Suppressor macrophage treated with lipopolysaccharide for 1 hour (primary cell): ENCODE measurements at places on chromosomes 12 and 14.

DNA sequence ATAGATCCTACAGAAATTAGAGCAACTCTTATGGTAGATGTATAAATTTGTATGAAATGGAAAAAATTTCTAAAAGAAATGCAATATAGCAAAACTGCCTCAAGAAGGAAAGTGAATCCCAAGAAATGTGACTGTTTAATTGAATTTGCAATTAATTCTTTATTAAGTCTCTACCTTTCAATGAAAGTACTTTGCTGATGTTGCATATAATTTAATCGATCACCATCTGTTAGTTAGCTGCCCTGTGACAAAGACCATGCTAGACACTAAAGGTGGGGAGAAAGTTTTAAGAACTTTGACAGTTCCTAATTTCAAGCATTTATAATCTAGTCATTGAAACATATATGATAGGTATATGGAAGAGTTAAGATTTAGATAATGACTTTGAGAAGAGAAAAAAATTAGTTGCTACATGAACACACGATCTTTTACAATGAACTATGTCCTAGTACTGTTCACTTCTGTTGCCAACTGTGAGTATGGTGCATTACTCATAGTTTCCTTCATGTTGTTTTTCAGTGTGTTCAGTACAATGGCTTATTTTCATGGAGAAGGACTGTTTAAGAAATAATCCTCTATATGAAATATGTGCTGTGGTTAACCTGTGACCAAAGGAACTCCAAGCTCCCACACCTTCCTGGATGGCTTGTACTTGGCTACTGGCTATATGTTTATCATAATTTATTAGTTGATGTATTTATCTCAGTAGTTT is 128.4 kb downstream of the METTL25 start:
- no peak for DNase-seq

DNA sequence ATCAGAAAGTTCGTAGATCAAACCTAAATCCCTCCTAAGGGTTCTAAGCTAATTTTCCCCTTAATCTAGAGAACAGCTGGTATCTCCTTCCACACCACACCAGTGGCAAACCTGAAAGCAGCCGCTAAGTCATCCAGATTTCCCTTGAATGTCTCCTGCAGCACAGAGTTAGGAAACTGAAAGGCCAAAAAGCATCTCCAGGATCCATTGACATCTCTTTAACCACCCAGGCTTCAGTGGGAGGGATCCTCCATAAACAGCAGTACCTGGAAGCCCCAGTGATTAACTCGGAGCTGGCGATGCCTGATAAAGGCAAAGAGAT is 47.6 kb downstream of the CRACR2A start:
- DNase-seq = no peak

- peak; percentile 46 for DNase-seq
Observed at GRCh38 chr14:68864361-68864750, 71.5 kb upstream of the ZFP36L1 start.

DNA sequence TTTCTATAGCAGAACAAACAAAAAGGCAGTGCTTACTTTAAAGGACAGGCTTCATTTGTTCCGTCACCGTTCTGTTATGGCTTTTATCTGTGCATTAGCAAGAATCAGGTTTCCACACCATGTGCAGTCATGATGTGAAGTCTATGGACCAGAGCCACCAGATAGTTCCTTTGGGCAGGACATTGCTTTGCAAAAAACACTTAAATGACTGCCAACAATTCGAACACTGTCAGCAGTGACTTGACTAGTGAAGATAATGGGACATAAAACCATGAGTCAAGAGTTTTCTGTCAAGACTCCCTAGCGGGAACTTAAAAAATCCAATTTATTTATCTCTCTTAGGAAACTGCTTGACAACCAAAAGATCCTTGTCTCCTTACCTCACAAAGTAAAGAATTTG is 80.3 kb downstream of the NKX2-1 start:
- DNase-seq = no peak

GRCh38 chr12:96883571-96883970 is 23.5 kb upstream of the NEDD1 start:
- no peak for DNase-seq

DNA sequence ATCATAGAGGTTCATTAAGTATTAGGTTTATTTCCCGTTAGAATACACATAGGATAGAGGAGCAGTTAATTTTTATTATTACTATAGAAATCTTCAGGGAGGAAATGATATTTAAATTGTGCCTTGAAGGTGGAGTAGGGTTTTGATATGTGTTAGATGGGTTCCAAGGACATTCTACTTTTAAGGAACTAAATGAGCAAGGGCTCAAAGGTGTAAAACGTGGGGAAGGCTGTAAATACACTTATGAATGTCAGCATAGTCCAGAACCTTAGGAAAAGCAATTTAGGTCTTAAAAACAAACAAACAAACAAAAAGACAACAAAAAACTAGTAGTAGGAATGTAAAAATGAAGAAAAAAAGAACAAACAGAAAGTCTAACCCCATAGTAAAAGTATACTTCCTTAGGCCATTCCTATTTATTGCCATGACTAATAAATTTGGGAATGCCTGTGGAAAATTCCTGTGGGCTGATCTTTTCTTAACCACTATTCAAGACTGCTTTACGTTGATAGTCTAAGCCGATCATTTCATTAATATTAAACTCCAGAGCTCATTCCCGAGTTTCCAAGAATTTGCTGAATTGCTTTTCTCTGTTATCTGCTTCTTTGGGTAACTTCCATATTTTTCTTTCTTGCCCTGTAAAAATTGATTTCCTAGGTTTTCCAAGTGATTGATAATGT is 180.3 kb downstream of the RAD51B start:
- no peak for DNase-seq

DNA sequence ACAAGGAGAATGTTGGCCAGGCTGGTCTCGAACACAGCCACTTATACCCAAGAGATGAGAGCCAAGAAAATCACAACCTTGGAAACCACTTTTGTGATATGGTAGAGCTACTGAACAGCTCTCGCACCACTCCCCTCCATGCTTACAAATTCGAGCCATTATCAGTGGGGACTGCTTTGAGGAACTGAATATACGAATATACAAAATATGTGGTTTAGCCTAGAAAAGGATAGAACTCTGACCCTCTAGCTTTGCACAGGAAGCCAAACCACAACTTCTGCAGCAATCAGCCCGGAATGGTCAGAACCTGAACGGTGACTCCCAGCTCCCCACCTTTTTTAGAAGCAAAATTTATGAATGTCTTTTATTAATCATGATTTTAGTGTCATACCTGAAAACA is 129.8 kb upstream of the TMEM132C start:
- no peak for DNase-seq

- DNase-seq = no peak
Observed at GRCh38 chr12:116558280-116559161, 660 bp upstream of the MAP1LC3B2 start.

- DNase-seq = no peak
Observed at GRCh38 chr12:122054842-122055520, 23.6 kb upstream of the MLXIP start.

- no peak for DNase-seq
Observed at GRCh38 chr12:65836419-65837197, 12.3 kb downstream of the HMGA2 start.

DNA sequence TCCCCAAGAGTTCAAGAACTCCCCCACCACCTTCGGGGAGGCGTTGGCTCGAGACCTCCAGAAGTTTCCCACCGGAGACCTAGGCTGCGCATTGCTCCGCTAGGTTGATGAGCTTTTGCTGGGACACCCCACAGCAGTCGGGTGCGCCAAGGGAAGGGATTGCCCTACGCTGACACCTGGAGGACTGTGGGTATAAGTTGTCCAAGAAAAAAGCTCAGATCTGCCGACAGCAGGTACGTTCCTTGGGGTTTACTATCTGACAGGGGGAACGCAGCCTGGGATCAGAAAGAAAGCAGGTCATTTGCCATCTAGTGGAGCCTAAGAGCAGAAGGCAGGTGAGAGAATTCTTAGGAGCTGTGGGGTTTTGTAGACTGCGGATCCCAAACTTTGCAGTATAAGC is 98.8 kb downstream of the FRMD6 start:
- no peak for DNase-seq

DNA sequence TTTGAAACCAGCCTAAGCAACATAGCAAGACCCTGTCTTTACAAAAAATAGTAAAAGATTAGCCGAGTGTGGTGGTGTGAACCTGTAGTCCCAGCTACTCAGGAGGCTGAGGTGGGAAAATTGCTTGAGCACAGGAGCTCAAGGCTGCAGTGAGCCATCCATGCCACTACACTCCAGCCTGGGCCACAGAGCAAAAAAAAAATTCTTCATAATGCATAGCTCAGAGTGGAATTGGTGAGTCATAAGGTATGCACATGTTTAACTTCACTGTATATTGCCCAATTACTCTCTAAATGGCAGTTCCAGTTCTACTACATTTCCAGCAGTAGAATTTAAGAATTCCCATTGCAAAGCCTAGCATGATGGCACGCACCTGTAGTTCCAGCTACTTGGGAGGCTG is 26.8 kb upstream of the CLIP1 start:
- DNase-seq = peak; percentile 72

DNA sequence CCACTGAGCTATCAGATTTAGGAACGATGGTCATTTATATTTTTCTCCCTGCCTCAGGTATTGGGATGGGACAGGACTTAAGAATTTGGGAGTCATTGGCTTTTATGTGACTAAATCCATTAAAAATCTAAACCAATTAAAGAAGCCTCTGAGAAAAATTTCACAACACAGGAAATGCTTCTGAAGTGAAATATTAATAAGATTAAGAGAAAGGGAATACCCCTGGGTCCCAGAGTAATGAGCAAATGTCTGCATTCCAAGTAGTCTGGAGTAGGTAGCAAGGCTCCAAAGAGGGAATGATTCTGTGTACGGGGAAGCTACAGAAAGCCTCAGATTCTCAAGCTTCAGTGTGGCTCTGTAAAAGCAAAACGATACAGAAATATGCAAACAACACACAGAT is 707 bp upstream of the MED6 start:
- peak; percentile 4 for DNase-seq

DNA sequence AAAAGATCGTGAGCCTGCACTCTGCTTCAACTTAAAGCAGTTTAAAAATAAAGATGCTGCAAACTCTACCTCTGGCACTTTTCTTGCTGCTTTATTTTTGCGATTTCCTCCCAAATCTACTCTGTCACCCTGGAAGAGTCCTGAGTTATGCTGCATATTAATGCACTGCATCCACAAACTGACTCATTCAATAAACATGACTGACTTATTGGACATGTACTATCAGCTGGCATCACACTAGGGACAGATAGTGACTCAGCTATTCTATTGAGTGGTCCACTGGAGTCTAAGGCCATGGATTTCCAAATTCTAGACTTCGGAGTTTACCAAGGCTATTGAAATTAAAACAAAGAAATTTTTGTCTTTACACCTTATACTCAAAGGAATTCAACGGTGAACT is 90.7 kb upstream of the PTPRR start:
- no peak for DNase-seq

- DNase-seq = no peak
Observed at GRCh38 chr12:29655861-29656260, 127.9 kb downstream of the TMTC1 start.

DNA sequence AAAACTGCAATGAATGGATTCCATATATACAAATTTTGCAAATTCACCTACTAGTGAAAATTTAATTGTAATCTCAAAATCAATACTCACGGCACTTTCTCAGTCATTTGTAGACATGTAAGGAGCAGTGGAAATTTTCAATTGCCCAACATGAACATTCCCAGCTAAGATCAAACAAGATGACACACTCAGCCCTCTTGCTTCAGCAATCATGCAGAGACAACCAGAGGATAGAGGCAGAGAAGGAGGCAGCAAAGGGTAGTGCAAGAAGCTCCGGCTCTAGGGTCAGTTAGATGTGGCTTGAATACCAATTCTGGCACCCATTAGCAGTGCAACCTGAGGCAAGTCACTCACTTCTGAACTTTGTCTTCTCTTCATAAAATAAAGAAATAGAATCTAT is 91.5 kb upstream of the SLC35F4 start:
- DNase-seq = no peak

DNA sequence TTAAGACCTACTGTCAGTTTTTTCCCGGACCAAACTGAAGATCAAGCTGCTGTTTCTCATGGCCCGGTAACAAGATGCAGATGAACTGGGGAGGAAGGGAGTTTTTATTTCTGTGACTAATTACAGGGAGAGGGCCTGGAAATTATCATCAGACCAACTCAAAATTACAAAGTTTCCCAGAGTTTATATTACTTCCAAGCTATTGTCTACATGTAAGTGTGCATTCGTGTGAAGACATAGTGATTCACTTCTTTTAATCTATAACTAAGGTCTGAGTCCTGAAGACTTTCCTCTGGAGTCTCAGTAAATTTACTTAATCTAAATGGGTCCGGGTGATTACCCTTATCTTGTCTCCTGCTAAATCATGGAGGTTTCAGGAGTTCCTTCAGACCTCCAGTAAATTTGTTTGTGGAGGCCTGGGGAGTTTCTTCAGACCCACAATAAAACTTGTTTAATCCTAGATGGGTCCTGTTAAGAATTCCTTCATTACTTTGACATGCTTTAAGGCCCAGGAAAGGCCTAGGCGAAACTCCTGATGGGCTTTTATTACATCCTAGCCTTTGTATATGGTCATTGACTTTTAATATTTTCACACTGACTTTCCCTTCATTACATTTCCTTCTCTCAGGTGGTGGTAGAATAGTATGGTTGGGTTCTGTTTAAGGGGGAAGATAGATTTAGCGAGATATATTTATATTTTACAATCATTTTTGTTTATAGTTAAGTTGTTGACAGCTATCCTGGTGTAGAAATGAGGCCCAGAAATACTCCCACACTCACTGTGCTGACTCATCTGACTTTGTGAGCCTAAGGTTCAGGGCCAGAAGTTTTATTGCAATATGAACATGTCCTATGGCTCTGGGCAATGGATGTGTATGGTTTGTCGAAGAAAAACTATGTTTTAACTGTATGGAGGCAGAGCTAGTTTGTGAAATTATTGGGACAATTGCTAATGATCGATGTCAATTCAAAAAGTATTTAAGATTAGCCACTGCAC is 627.0 kb upstream of the FBXO33 start:
- no peak for DNase-seq

- peak; percentile 60 for DNase-seq
Observed at GRCh38 chr14:24695265-24696241, 61.6 kb upstream of the GZMB start.

- DNase-seq = no peak
Observed at GRCh38 chr14:52929192-52929807, 21.6 kb downstream of the FERMT2 start.

DNA sequence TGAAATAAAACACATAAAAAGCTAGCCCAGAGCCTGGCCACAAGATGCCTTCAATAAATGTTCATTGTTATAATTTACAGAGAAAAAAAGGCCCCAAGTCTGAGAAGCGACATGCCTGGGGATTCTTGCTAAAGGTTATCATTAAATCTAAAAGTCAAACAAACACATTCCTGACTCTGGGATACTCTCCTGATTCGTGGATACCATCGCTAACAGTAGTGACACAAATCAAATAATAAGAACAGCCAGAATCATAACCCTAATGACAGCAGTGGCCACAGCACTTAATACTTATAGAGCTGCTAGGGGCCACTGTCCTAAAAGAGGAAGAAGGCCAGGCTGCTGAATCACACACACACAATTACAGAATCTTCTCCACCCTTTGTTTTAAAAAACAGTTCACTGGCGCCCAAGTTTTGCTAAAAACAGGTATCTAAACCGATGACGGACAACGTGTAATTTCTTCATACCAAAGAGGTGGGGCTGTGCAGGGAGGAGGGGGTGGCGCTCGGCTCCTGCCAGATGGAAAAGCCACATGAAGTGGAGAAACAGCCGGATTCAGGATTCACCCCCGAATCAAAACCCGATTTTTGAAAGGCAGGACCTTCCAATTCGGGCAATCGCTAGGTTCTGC is 1.2 kb downstream of the CLIP1 start:
- peak; percentile 64 for DNase-seq

GRCh38 chr12:90611891-90612290 is 343.1 kb downstream of the CCER1 start:
- DNase-seq = no peak
